ENCODE measurements at places on chromosomes 12 and 14.

DNA sequence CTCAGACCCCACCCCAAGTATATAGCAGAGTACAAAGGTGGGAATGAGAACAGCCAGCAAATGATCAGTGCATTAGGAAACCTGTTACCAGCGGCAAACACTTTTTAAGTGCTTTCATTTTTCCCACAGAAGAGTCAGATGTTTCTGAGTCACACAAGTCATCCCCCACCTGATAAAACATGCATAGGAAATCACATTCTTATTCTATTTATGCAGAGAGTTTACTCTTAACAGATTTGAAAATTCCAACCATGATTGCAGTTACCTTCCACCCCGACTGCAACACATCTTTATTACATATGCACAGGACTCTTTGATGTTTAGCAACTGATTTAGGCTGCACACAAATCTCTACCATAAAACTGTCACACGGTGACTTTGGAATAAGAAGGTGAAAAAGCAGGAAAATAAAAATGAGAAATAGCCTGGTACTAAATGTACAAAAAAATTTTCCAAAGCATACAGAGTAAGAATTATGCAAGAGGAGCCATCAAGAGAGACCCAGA, 236.4 kb downstream of the PAWR start:
- DNase-seq = no peak

GRCh38 chr12:108938247-108938924, 58.5 kb downstream of the DAO start:
- DNase-seq = no peak

GRCh38 chr12:123713823-123714585, 1.9 kb downstream of the ATP6V0A2 start:
- no peak for DNase-seq

- no peak for DNase-seq
Measured at GRCh38 chr12:70078161-70078560, 165.1 kb upstream of the CNOT2 start.

GRCh38 chr14:89855961-89856656, 98.4 kb downstream of the EFCAB11 start:
- DNase-seq = no peak

DNA sequence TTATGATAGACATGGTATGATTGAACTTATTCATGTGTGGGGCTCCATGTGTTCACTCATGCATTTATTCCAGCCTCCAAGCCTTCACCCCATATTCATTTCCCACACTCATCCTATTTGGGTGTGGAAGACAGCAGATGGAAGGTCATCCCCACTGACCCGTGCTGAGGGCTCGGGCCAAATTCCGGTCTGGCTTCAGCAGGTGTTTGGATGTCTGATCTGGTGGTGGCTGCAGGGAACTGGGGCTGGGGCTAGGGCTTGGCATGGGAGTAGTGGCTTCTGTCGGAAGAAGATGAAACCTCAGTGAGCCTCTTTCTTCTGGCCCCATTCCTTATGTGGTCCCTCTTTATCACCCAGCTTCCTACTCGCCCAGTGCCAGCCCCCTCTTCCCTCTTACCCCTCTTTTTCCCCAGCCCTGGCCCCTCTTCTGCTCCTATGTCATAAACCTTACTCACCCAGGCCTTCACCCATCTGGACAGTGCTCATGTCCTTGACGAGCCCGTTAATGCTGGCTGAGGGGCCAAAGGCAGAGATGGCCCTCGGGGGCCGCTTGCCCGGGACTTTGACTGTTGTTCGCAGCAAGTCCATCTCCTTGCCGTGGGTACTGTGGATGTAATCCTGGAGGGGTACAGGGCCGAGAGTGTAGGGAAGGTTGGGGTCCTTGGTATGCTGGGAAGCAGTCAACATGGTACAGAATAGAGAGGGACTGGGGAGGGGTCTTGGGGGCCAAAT, 8.0 kb downstream of the AGAP2 start:
- no peak for DNase-seq

GRCh38 chr12:117494833-117495655, 133.6 kb upstream of the NOS1 start:
- peak; percentile 95 for DNase-seq

DNA sequence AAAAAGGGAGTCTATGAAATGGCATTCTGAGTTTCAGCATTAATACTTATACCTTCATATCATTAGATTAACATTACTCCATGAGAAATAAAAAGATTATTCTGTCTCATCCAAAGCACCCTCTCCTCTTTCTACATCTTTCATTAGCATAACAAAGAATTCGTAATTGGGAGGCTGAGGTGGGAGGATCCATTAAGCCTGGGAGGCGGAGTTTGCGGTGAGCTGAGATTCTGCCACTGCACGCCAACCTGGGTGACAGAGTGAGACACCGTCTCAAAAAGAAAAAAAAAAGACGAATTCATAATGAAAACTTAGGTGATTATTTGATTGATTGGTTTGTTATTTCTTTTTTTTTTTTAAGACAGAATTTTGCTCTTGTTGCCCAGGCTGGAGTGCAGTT, 1.8 kb upstream of the CDK17 start:
- DNase-seq = no peak

- DNase-seq = no peak
Measured at GRCh38 chr14:70177081-70177800, 11.5 kb downstream of the SLC8A3 start.

DNA sequence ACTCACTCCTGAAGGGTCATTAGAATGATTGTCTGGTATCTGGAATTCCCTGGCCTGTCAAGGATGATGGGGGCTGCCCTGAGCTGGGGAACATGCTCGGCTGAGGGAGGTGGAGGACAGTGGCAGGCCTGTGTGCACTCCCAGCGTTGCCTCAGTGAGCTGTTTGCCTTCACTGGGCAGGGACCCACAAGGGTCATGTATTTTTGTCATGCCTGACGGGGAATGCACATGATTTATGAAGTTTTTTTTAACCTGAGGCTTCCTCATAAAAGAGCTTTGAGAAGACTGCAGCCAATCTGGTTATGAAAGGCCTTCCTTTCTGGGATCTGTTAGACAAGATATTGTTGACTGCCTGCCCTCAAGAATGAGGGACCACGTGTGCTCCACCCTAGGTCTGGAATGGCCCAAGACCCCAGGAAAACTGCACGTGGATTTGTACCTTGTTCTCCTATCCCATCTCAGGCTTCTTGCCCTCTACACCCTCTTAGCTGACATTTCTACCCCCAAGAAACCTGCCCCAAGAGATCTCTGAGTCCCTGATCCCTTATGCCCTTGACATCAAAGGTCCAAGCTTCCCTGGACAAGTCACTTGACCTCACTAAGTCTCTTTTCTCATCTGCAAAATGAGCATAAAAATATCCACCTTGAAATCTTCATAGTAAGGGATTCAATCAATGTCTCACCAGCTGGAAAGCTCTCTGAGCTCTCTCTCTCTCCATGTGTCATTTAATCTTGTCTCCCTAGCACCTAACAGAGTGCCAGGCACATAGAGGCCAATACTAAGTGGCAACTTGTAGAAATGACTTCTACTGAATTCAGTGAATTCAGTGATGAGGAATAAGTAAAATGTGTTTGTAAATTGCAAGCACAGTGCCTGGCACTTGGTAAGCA, 24.5 kb upstream of the COL2A1 start:
- no peak for DNase-seq

GRCh38 chr14:75514673-75515628, 7.3 kb upstream of the BATF start:
- DNase-seq = no peak

GRCh38 chr12:1884651-1885050, 33.8 kb downstream of the CACNA2D4 start:
- no peak for DNase-seq

DNA sequence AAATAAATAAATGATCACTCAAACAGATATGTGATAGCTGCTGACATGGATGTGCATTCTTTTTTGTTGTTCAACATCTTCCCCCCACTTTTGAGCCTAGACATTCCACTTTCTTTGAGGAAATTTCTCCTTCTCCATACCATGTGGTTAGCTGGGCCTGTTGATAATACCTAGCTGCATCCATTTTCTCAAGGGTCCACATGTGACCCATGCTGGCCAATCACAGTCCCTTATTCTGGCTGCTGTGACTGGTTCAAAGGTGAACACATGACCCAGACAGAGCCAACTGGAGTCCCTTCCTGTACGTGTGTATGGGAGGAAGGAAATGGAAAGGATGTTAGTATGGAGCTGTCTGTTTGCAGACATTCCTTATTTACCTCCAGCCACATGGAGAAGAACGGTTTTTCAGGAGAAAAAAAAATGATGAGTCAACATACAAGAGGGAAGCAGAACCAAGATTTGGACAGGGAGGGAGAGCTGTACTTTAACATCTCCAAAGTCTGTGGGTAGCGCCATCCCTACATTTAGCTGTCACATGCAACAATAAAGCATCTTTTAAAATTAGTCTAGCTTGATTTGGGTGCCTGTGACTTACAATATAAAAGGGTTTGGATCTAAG, 391.7 kb upstream of the TBX3 start:
- no peak for DNase-seq

DNA sequence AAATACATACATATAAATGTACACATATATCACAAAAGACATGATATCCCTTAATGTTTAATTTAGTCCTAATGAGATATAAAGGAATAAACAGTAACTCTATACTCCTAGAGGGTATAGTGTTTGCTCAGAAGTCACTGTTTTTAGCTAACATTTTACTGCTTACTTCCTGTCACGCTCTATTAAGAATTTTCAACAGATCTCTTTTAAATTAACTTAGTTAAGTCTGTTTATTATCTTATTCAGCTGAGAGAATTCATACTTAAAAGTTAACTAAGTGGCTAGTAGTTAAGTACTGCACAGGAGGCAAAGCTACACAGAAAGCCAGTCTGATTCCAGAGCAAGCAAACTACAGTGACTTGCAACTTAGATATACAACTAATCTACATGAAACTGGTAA, 39.9 kb downstream of the GXYLT1 start:
- DNase-seq = no peak

DNA sequence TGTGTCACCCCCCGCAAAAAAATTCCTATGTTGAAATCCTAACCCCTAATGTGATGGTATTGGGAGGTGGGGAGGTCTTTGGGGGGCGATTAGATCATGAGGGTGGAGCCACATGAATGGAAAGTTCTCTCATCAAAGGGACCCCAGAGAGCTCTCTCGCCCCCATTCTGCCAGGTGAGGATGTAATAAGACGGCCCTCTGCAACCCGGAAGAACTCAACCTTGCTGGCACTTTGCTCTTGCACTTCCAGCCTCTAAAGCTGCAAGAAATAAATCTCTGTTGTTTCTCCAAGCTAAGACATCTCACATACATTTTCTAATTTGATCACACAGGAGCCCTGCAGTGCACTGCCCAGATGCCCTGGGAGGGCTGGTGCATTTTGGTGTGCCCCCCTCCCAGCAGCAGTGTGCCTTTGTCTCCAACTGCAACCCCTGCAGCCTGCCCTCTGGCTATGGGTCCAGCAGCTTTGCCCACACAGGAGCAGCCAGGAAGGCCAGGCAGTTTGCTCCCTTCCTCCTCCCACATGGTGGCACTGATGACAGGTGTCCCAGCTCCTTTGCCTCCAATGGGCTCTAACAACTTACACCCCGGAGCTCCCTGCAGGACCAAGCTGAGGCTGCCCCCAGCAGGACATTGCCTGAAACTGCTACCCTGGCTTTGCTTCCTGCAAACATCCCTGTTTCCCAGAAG, 59.3 kb downstream of the C14orf132 start:
- peak; percentile 15 for DNase-seq

DNA sequence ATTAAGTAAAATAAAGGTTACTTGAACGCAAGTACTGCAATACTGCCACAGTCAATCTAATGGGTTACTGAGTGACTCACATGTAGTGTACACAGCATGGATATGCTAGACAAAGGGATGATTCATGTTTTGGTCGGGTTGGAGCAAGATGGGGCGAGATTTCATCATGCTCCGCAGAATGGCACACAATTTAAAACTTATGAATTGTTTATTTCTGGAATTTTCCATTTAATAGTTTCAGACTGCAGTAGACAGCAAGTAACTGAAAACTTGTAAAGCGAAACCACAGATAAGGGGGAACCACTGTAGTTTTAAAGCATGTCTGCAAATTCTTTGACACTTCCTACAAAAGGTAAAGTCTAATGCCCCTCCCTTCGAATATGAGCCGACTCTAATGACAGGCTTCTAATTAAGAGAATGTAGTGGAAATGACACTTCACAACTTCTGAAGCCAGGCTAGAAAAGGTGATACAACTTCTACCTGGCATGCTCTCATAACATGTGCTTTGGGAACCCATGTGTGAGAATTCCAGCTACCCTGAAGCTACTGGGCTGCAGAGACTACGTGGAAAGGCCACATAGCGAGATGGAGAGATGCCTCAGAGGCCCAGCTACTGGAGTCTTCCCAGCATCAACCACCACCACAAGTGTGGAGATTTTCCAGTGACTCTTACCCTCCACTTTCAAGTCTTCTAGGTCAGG, 13.9 kb upstream of the TCP11L2 start:
- no peak for DNase-seq

DNA sequence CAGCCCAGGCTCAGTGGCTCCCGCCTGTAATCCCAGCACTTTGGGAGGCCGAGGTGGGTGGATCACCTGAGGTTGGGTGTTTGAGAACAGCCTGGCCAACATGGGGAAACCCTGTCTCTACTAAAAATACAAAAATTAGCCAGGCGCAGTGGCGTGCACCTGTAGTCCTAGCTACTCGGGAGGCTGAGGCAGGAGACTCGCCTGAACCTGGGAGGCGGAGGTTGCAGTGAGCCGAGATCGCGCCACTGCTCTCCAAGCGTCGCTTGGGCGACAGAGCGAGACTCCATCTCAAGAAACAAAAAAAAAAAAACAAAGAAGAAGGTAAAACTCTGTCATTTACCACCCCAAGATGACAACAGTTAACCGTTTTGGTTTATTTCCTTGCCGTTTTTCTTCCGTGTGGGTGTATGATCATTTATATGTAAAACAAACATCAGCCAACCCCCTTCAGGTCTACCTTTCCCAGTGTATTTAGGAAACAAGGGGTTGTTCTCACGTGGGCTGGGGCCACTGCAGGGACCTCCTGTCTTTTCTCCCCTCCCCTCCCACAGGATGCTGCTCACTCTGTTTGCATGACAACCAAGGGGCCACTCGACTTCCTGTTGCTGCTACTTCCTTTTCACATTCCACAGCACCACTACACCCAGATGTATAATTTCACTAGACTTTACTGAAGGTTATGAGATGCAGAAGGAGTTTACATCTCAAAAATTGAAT, 13.6 kb downstream of the TTC9 start:
- DNase-seq = no peak

- DNase-seq = no peak
Measured at GRCh38 chr12:125255935-125256633, 190.8 kb downstream of the AACS start.

GRCh38 chr14:67857778-67858350, 38.3 kb downstream of the RAD51B start:
- no peak for DNase-seq

Data from NCI-H187 treated with DMSO at 0.1 percent for 48 hours (cell line).